ENCODE measurements at places on chromosomes 1 and 21.

DNA sequence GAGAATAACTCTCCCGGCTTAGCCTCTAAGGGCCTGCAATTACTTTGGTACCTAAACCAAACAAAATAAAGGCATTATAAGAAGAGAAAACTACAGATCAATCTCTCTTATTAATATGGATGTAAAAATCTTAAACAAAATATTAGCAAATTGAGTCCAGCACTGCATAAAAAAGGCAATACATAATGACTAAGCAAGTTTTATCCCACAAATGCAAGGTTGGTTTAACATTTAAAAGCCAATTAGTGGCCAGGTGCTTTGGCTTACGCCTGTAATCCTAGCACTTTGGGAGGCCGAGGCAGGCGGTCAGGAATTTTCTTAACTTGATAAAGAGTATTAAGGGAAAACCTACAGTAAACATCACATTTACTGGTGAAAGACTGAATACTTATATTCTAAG lies 67.1 kb upstream of the MAB21L3 start:
- DNase-seq, result no peak

GRCh38 chr1:164638492-164639202 lies 79.7 kb downstream of the PBX1 start:
- DNase-seq, result no peak

- DNase-seq, result no peak
Observed at GRCh38 chr1:88897070-88897730, 5.8 kb upstream of the GTF2B start.

DNA sequence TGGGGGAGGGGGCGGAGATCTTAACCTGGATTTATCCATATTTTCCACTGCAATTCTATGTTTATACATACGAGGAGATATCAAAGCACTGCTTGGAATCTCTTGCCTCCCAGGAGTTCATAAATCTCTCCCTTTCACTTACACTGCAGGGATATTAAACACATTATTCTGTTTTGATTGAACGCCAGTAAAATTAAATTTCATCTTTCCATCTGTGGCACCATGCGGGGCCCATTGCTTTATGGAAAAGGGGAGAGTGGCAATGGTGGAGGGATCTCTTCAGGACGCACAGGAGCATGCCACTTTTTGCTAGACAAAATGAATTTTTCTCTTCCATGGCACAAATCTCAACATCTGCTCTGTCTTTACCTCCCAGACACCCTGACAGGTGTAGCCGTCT lies 648.0 kb upstream of the PLXNA2 start:
- no peak for DNase-seq

GRCh38 chr1:62306065-62306464 lies 13.2 kb downstream of the KANK4 start:
- no peak for DNase-seq

- DNase-seq, result no peak
Observed at GRCh38 chr1:201021630-201022492, 1.7 kb downstream of the KIF21B start.

DNA sequence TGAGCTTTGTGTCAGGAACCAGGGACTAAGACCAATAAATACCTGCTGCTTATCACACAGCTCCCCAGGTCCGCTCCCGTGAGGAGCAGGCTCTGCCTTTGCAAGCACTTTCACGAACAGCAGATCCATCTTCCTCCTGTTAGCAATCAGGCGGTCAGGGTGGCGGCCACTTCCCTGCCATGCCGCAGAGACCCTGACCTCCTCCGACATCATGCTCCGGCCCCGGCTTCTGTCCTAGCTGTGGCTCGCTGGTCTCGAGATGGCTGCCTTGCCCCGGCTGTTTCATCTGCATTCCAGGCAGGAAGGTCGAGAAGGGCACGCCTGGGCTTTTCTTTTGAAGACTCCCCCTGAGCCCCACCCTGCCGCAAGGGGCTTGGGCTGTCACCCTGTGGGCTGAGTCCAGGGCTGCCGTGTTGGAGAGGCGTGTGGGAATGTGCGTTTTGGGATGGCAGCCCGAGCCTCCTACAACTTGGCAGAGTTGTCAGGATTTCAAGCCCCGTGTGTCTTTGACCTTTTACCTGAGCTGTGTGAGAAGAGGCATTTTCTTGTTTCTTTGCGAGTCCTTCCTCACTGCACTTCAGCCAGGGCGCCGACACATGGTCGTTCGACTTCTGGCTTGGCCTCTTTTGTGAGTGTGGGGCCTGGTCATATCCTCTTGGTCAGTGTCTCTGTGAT lies 59.5 kb downstream of the AGPAT3 start:
- DNase-seq, result no peak

DNA sequence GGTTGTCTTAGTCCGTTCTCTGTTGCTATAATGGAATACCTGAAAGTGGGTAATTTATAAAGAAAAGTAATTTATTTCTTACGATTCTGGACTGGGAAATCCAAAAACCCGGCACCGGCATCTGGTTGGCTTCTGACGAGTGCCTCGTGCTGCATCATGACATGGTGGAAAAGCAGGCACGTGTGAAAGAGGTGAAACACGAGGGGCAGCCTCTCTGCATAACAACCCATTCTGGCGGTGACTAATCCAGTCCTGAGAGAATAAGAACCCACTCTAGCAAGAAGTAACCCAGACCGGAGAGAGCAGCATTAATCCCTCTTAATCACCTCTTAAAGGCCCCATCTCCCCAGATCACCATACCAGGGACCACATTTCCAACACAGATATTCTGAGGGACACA lies 2.7 kb upstream of the EDEM3 start:
- DNase-seq, result no peak

DNA sequence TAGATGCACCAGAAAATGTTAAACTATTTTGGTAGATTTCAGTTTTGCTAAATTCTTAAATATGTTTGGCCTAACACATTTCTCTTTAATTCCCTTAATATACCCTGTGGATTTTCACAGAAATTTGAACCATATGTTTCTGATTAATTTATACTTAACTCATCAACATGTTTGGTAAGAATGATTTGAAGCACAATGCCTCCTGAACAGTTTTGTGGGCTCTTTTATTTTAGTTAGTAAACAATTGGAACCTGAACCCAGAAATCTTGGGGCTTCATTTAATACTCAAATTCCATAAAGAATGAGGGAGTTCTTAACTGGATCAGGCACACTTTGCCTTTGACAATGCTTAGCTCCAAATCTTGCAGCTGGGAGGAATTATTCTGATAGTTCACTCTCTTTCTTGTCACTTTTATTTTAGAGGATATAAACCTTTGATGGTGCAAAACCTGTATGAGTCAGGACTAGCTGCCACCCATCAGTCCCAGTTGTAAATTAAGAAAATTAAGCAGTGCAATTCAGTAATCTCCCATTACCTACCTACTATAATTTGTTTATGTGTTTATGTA lies 24.6 kb upstream of the LYPLAL1 start:
- DNase-seq, result no peak

- DNase-seq, result no peak
Observed at GRCh38 chr1:178931858-178932551, 61.1 kb upstream of the ANGPTL1 start.

DNA sequence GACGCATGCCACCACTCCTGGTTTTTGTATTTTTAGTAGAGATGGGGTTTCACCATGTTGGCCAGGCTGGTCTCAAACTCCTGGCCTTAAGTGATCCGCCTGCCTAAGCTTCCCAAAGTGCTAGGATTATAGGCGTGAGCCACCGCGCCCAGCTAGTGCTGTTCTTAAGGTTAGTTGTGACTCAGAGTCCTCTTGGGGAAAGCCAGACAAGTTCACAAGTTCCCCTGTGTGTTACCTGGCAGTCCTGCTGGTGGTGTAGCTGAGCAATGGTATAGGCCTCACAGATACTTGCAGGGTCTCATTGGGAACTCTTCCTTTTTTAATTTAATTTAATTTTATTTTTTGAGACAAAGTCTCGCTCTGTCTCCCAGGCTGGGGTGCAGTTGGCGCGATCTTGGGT lies 10.6 kb downstream of the CFAP126 start:
- no peak for DNase-seq

GRCh38 chr1:1989102-1989542 lies 14.5 kb downstream of the CFAP74 start:
- DNase-seq, result no peak

GRCh38 chr1:2807036-2807435 lies 5.5 kb upstream of the TTC34 start:
- DNase-seq, result no peak

- DNase-seq, result peak; percentile 85
Observed at GRCh38 chr21:31509194-31510017, 150.1 kb upstream of the SOD1 start.

DNA sequence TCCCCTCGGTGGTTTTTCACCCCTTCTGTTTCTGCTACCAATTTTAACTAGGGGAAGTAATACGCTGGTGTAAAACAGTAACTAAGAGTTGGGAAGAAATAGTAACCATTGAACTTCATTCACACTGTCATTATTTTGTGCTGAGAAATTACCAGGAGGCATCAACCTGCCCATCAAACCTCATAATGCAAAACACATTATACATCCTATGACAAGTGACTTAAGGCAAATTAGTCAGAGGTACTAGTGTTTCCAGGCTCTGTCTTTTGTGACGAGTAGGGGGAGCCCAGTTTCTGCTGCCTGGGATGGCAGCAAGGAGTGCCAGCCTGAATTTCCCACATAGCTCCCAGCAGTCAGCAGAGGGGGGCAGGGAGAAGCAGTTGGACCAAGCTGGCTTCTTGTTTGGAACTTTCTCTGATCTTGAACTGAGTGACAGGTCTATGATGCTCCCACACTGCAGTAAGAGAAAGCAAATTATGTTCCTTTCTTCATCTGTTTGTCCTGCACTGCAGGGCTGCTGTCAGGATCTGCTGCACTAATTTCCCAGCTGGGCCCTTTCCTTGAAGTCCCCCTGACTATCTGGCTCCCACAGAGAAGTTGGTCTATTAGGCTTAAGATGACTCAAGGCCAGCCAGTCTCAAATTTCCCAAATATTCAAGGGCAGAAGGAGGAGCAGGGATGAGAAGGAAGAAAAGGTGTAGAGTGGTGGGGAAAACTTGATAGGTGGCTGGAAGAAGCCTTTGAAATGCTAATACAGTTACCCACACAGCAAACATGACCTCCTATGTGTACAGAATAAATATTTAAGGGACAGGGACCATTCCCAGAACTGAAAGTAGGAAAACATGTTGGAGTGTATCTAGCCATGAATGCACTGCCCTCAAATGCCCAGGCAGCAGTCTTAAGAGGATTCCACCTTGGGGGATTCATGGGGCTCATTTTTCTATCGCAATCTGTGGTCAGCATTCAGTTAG lies 322.8 kb downstream of the SEC16B start:
- no peak for DNase-seq

GRCh38 chr1:168223681-168224540 lies 1.9 kb upstream of the SFT2D2 start:
- no peak for DNase-seq

- DNase-seq, result no peak
Observed at GRCh38 chr1:198337886-198338285, 181.1 kb downstream of the NEK7 start.

- no peak for DNase-seq
Observed at GRCh38 chr1:96756789-96757188, 35.2 kb downstream of the PTBP2 start.

DNA sequence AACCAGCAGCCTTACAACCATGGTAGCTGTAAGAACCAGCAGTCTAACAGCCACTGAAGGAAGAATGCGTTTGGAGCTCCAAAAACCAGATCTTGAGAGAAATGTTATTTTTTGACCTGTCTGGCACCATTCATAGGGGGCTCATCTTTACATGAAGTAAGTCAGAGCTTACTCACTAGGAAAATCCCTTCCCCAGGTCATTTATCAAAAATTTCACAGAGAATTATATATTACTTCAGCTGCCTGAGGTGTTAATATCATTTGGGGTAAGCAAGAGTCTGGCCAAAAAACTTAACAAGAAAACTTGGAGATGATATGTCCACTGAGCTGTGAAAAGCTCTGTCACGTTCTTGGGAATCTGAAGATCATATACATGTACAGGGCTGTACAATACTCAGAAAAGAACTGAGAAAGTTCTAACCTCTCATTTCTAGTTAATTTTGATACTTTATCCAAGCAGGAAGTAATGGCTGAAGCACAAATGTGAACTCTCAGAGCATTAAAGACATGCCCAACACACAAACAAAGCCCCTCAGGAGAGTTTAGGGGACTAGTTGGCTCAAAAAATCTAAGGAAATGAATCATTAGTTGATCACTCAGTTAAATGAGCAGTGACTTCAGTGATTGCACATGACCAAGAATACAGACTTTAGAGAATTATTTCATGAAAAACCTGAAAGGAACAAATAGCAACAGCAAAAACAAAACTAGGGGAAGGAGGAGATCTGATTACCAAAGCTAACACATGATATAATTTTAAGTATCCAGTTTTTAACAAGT lies 681.1 kb downstream of the LTN1 start:
- no peak for DNase-seq

GRCh38 chr1:167412072-167412471 lies 106.3 kb downstream of the CD247 start:
- DNase-seq, result no peak

GRCh38 chr1:111821121-111821745 lies 65.5 kb downstream of the DDX20 start:
- DNase-seq, result no peak

DNA sequence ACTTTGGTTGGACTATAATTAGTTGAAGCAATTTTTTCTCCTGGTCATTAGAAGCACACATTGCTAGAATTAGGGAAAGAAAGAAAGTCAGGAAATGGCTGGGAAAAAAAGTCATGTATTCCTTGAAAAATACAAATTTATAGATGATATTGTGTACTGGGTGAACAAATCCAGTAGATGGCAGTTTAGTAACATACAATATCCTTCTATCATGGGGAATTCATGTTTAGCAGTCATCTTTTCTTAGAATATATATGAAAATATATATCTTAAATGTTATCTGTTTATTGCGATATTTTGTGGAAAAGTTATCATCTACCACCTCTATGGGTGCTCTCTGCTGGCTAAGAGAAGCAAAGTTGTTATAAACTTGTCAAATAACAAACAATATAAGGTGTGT lies 13.1 kb upstream of the ZRANB2 start:
- DNase-seq, result no peak

GRCh38 chr1:60488847-60489246 lies 415.3 kb upstream of the C1orf87 start:
- no peak for DNase-seq

DNA sequence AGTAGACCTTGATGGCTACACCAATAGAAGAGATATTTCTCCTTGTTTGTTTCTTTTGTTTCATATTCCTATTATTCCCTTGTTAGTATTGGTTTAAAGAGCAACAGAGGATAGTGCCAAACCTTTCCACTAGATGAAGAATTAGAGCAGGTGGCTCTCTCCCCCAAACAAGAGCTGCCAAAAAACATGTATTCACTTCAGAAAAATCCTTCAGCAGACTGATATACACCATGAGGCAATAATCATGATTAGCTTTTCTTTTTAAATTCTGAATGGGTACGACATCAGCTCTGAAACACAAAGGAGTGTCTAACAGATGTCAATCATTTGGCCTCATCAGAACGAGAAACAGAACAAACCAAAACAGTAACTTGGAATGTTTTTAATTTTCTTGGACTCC lies 67.3 kb upstream of the MAP10 start:
- DNase-seq, result no peak

GRCh38 chr1:17825273-17826164 lies 70.4 kb downstream of the ACTL8 start:
- DNase-seq, result no peak

Measured in activated CD4-positive, alpha-beta T cell treated with anti-CD3 and anti-CD28 coated beads, Interleukin-2, amount 50 U/mL, for 4 hours (primary cell).